ENCODE measurements at places on chromosomes 5 and 9.

GRCh38 chr5:137638841-137639240 lies 97.0 kb downstream of the KLHL3 start:
- no peak for DNase-seq

GRCh38 chr5:142023836-142024235 lies 11.0 kb upstream of the GNPDA1 start:
- no peak for DNase-seq

GRCh38 chr5:72012906-72013305 lies 94.4 kb upstream of the MAP1B start:
- no peak for DNase-seq

GRCh38 chr5:124751031-124751430 lies 4.6 kb upstream of the ZNF608 start:
- no peak for DNase-seq

DNA sequence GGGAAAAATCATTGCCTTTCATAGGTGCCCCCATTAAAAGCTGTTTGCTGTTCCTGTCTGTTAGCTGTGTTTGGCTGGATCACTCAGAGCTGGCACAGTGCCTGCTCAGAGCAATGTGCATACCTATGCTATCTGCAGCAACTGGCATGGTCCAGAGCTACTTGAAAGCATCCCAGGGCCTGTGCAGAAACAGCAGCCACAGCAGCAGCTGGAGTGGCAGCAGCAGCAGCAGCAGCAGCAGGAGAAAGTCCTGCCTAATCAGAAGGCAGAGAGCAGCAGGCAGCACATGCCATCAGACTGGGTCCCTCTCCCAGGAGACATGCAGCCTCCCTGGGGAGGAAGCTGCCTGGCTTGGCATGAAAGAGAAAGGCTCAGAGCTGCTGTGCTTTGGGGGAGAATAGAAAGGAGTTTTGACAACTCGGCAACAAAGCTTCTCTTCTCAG lies 243.8 kb upstream of the WWC1 start:
- DNase-seq, result no peak

- DNase-seq, result no peak
Observed at GRCh38 chr9:114850871-114851270, 45.0 kb upstream of the TNFSF15 start.

- DNase-seq, result no peak
Observed at GRCh38 chr5:18314192-18314778, 680.0 kb downstream of the TAF11L14 start.

- no peak for DNase-seq
Observed at GRCh38 chr9:97046228-97046627, 7.3 kb upstream of the CTSV start.

DNA sequence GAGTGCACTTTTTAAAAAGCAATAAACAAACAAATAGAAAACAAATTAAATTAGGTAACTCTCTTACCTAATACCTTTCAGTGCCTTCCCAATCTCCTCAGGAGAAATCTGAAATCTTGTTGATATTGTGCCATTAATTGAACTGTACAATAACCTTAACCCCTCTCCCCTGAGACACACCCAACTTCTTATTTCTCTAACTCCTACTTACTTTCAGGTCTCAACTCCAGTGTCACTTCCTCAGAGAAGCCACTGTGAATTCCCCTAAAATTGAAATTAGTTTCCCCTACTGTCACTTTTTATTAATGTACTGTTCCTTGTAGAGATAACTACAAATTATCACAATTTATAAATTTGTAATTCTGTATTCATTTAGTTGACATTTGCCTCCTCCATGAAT lies 295.3 kb upstream of the TNC start:
- DNase-seq, result no peak

DNA sequence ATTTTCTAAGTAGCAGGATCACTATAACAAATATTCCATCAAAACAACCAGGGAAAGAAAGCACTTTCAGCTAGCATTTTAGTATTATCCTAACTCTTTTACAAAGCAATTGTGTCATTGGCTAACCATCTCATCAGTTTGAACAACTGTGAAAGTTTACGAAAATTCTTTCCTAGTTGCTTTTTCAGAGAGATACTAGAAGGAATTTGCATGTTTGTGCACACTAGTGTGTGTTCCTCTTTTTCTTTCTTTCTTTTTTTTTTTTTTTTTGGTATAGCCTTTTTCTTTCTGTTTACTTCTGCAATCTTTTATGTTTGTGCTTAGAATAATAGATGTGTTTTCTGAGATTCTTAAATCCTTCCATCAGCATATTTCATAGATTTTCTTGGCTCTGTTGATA lies 124.7 kb upstream of the SEMA6A start:
- no peak for DNase-seq

- DNase-seq, result peak; percentile 17
Observed at GRCh38 chr9:112028242-112029221, 131.9 kb downstream of the UGCG start.

DNA sequence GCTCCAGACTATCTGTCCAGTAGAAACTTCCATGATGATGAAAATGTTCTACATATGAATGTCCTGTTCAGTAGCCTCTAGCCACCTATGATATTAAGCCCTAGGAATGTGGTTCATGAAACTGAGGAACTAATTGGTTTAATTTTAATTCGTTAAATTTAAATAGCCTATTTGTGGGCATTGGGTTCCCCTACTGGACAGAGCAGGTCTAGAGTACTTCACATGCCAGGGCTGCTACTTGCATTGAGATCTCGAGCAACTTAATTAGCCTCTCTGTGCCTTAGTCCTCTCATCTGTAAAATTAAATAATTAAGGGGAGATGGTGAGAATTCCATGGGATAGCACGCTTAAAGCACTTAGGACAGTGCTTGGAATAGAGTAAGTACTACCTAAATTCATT lies 160.0 kb downstream of the PAPPA start:
- DNase-seq, result no peak

DNA sequence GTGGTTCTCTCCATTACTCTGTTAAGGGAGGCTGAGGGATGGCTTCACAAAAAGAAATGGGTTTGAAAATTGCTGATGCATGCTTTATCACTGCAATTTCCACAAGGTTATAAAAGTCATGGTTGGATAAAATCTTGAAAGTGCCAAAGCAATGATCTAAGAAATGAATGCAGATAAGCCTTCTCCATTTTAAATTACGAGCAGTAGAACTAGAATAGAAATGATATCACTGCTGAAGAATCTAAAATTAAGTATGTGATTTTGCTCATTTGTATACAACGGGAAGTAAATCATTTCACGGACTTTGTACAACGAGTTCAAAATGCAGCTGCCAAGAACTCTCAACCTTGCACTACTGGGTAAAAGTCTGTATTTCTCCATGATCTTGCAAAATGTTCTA lies 299.0 kb downstream of the PRELID2 start:
- DNase-seq, result no peak

GRCh38 chr5:16489322-16489791 lies 23.8 kb upstream of the ZNF622 start:
- no peak for DNase-seq

GRCh38 chr5:17004441-17005106 lies 68.5 kb upstream of the MYO10 start:
- DNase-seq, result no peak

DNA sequence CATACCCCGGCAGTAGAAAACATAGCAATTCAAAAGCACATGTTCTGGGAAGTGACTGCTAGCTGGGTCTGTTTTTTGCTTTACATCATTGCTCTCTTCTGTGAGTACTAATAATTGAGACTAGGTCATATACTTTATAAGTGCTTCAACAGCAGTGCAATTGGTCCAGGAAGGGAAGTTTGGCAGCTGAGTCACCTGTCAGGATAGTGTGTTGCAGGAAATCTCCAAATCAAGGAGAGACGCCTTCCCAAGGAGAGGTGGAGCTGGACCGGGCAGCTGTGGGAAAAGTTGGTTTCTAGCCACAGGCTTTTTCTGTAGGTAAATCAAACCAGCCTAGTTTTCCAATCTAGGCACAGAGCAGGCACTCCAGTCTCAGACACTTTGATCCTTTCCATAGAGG lies 330.1 kb downstream of the ENC1 start:
- no peak for DNase-seq

DNA sequence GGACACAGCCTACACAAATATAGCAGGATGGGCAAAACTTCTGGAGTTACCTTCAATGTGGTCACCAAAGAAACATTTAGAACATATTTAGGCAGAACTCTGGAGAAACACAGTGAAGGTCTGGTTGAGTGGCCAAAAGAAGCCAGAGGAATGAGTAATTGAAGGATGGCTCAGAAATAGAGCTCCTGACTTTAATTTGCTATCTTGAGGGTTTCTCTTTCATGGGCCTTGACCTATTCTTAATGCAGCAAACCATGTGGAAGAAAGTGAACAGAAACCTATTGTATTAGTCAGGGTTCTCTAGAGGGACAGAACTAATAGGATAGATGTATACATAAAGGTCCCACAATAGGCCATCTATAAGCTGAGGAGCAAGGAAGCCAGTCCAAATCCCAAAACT lies 650.5 kb downstream of the ACTL7B start:
- DNase-seq, result no peak

All from activated CD8-positive, alpha-beta memory T cell treated with anti-CD3 and anti-CD28 coated beads for 4 hours (primary cell).